ENCODE measurements at places on chromosomes 13 and 19. TPM values are rescaled to one million over a fixed set of nuclear protein-coding genes. Genes with fewer than 3 reads are reported as not detected.

Gene PDCD5
- 107 TPM for total RNA-seq

Gene ZNF793
- 16.9 TPM for total RNA-seq

Gene PLPPR3
- 103 TPM for total RNA-seq

Gene CLASRP
- 90.3 TPM for total RNA-seq

Gene SPRYD7
- total RNA-seq, result 2.4 TPM

Gene CPB2
- total RNA-seq, result not detected

DNA sequence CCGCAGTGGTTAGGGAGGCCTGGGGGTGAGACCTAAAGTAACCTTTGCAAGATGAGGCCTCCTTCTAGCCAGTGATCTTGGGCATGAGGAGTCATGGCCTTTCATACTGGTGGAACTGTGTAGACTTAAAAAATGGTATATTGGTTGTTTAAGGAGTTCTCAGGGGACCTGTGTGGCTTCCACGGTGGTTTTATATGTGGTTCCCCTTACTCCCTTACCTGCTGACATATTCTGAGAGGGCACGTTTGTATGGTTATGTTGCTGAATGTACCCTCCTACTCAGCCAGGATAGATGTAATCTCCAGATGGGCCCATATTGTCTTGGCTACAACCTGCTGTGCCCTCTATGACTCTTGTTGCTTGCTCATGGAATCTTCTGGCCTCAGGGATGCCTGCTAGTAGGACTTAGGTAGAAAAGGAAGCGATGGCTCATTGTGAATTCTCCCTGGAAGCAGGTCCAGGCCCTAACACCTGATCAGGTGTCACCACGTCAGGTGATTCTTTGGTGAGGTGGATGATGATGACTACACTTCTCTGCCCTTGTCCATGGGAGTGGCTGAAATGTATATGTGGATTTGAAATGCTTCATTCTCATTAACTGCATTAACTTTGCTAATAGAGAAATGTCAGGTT lies 1.8 kb downstream of the ZNF460 start:
- DNase-seq, result no peak

DNA sequence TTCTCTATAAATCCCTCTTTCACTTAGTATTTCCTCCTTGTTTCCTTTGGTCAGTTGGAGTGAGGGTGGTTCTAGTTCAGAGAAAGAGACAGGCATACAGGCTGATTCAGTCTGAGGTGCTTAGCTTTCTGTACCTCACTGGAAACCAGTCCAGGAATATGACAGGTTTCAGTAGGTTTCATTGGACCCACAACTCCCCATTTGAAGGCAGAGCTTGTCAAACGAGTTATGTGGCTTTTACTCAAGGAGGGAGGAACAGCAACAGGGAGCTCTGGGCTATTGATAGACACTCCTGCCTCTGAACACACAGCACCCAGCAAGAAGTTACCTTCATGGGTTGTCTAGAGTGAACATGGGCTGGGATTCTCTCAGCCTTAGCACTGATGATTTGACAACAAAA lies 14.5 kb downstream of the ACTN4 start:
- no peak for DNase-seq

- DNase-seq, result no peak
Observed at GRCh38 chr13:88627071-88627470, 955.9 kb downstream of the SLITRK5 start.

DNA sequence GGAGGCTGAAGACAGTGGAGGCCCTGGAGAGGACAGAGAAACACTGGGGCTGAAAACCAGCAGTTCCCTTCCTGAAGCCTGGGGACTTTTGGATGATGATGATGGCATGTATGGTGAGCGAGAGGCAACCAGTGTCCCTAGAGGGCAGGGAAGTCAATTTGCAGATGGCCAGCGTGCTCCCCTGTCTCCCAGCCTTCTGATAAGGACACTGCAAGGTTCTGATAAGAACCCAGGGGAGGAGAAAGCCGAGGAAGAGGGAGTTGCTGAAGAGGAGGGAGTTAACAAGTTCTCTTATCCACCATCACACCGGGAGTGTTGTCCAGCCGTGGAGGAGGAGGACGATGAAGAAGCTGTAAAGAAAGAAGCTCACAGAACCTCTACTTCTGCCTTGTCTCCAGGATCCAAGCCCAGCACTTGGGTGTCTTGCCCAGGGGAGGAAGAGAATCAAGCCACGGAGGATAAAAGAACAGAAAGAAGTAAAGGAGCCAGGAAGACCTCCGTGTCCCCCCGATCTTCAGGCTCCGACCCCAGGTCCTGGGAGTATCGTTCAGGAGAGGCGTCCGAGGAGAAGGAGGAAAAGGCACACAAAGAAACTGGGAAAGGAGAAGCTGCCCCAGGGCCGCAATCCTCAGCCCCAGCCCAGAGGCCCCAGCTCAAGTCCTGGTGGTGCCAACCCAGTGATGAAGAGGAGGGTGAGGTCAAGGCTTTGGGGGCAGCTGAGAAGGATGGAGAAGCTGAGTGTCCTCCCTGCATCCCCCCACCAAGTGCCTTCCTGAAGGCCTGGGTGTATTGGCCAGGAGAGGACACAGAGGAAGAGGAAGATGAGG lies 1.5 kb downstream of the PPP1R15A start:
- DNase-seq, result peak; percentile 58

- no peak for DNase-seq
Observed at GRCh38 chr13:111313911-111314425, 6.5 kb upstream of the TEX29 start.

DNA sequence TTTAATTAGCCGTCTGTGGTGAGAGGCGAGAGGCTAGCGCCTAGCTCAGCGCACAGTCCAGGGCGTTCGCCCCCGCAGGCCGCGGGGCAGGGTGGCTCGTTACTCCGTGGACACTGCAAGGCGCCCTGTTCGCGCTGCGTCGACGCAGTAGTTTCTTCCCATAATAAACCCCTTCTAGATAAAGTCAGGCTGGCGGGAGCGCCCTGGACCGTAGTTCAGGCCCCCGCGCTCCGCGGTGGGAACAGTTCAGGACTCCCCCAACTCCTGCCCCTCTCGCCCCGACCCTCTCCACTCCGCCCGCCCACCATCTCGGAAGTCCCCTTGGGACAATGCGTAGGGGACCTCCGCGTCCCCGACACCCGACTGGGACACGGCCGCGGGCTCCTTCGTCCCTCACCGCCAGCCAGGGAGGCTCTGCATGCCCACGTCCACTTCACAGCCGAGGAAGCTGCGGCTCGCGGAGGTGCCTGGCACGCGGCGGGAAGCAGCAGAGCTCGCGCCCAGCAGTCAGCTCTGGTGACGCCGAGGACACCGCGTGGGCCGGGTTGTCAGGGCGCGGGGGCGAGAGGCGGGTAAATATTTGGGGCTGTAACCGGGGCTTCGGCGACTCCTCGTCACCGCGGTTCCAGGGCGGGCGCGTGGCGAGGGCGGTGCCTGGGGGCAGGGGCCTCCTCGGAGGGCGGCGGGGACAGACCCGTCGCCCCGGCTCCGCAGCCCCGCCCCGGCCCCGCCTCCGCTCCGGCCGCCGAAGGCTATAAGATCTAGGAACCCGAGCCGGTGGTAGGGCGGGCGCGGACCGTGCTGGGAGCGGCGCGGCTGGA lies at the start of gene RGCC:
Gene RGCC (plus strand): TSS at position 783 of the 821 bp plus-strand sequence. CDS start 158 bp downstream, outside the sequence.
- DNase-seq, result peak; percentile 89

DNA sequence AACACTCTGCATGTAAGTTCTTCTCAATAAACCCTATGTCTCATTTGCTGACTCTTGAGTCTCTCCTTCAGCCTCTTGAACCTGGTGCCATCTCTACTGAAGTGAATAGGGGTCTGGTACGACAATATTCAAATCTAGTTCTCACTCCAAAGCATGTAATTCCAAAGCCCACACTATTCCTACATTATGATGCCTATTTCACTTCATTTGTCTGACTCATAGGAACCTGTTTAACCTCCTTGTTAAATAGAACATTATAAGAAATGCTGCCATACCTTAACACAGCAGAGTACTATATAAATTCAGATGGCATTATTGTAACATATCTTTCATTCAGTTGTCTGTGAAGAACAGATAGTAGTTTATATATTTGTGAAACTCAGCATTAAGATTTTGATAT lies 67.1 kb downstream of the STARD13 start:
- no peak for DNase-seq

DNA sequence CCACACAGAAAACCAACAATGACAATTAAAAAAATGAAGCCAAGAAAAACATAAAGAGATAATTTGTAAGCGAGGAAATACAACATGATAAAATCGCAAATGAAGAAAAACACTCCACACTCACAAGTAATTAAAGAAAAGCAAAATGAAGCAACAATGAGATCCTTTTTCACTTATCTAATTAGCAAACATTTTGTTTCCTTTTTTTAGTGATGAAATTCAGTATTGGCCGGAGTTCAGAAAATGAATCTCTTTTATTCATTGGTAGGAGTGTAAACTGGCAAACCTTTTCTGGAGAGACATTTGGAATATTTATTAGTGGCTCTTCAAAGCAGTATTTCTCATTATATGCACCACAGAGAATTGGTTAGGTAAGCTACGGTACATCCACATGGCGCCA lies 70.6 kb upstream of the POMP start:
- no peak for DNase-seq

- no peak for DNase-seq
Observed at GRCh38 chr13:50200988-50201387, 185.7 kb downstream of the KCNRG start.

- DNase-seq, result peak; percentile 65
Observed at GRCh38 chr13:40345654-40346372, 320.6 kb downstream of the FOXO1 start.

DNA sequence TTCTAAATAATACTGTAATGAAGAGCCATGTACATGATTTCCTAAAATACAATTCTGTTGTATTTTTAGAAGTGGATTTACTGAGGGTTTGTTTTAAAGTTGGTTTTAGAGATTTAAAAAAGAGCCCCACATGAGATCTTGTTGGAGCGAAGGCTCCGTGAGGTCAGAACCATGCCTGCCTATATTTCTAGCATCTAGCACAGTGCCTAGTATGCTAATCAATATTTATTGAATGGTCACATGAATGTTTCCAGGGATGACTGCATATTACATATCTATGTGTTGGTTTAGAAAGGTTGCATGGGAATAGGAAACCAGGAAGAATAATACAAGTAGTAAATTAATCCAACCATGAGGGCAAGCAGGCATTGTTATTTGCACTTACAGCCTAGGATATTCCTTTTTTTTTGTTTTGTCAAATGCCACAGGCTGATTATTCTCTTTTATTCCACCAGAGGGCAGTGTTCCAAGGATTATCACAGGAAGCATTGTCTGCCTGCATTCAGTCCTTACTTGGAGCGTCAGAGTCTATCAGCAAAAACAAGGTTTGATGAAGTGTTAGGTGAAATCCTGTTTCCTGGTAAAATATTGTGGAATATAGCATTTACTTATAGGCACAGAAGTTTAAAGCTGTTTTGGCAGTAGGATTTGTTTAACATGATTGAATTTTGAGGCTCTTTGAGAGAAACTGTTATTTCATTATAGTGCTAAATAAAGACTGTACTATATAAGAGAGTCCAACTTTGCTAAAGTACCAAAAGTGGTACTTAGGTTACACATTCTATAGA lies 46.8 kb downstream of the COG3 start:
- DNase-seq, result no peak

DNA sequence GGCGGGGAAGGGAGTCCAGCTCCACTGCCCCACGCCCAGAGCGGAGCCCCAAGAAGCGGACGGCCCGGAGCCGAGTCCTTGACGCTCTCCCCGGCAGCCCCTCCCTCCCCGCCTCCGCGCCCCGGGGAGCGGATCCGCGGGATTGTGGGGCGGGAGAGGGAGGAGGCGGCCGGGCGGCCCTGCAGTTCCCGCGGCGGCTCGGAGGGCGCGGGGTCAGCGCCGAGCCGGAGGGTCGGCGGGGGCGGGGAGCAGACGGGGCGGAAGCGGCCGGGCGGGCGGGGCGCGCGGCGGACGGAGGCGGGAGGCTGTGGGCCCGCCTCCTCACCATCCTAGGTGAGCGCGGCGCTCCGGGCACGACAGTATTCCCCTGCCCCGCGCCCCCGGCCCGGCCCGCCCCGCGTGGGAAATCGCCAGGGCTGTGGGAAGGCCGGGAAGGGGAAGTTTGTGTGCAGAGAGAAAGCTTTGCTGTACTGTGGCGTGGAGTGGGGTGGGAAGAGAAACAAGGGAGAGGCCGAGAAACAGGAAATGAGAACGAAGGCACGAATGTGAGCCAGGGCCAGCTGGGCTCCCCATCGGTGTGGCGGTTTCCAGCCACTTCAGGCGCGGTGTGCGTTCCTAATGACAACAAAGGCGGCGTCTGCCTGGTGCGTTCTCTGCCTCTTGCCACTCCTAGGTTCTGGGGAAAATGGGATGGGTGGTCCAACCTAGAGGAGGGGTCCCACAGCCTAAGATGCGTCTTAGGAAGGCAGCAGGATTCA lies 1.3 kb upstream of the KLF12 start:
- peak; percentile 91 for DNase-seq

GRCh38 chr13:73598020-73598712 lies 536.0 kb downstream of the KLF12 start:
- no peak for DNase-seq

DNA sequence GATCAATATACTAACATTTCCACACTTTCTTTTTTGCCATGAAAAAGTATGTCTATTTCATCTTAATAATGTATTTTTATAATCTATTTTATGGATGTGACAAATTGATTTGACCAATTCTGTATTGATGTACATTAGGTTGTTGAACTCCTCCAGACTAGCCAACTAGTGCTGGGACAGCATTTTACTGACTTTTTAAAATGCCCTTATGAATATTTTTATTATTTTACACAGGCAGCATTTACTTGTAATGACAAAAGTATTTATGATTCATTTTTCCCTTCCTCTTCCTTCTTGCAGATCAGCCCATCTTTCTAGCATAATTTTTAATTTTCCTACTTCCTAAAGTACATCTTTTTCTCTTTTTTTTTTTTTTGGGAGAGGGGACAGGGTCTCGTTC lies 918 bp upstream of the FUZ start:
- DNase-seq, result no peak

DNA sequence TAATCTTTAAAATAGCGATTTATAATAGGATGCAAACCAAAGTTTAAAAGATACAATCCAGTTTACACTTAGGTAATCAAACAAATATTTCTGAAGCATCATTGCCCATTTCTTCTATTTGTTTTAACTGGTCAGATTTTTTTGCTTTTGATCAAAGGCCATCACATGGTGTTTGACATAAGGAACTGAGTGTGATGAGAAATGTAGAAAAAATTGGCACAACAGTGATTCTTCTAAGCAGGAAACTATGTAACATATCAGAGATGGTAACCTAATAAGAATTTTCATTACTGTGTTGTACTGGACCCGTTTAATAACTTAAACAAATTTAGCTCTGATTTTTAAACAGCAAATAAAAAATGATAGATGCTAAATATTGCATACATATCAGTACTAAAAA lies 644.7 kb upstream of the KLF12 start:
- DNase-seq, result no peak

- DNase-seq, result no peak
Observed at GRCh38 chr13:113272701-113273181, 24.3 kb upstream of the LAMP1 start.

DNA sequence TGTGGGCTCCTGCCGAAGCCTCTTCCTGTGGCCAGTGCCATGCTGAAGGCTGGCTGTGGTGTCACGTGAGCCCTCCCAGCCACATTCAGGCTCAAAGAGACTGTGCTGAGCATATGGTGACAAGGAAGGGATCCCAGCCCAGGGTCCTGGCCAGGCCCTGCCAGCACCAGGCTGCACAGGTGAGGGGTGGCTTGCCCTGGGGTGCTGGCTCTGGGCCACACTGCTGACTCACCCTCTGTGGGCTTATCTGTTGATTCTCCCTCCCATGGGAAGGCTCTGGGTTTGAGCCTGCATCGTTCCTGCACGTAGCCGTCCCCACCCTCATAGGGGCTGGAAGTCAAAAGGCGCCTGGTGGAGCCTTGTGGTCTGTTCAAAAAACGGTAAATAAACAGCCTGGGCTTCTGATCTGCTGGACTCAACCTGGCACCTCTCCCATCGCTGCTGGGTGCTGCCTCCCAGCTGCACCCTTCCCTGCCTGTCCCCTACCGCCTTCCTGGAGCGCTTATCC lies 31.1 kb downstream of the DNM2 start:
- DNase-seq, result no peak

- peak; percentile 90 for DNase-seq
Observed at GRCh38 chr19:3801412-3802096, 15.4 kb upstream of the MATK start.

Measured in endodermal cell (in vitro differentiated cells).